ENCODE measurements at places on chromosomes 1 and 21.

- DNase-seq, result no peak
Measured at GRCh38 chr1:45403298-45403697, 63.1 kb upstream of the MUTYH start.

DNA sequence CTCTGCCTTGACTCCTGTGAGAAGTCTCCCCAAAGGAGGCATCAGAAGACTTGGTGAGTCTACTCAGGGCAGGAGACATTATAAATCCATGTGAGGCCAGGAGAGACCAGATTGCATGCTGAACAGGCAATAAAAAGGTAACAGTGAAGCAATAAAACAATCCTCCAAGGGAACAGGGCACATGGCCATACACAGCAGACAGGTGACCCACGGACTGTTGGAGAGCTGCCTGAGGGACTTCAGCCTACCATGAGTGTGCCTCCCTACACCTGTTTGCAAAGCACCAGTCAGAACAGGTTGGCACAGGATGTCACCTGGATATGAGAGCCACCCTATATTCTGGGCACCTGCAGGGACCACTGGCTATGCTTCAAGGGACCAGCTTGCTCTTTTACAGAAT is 67.6 kb downstream of the MAB21L3 start:
- no peak for DNase-seq

DNA sequence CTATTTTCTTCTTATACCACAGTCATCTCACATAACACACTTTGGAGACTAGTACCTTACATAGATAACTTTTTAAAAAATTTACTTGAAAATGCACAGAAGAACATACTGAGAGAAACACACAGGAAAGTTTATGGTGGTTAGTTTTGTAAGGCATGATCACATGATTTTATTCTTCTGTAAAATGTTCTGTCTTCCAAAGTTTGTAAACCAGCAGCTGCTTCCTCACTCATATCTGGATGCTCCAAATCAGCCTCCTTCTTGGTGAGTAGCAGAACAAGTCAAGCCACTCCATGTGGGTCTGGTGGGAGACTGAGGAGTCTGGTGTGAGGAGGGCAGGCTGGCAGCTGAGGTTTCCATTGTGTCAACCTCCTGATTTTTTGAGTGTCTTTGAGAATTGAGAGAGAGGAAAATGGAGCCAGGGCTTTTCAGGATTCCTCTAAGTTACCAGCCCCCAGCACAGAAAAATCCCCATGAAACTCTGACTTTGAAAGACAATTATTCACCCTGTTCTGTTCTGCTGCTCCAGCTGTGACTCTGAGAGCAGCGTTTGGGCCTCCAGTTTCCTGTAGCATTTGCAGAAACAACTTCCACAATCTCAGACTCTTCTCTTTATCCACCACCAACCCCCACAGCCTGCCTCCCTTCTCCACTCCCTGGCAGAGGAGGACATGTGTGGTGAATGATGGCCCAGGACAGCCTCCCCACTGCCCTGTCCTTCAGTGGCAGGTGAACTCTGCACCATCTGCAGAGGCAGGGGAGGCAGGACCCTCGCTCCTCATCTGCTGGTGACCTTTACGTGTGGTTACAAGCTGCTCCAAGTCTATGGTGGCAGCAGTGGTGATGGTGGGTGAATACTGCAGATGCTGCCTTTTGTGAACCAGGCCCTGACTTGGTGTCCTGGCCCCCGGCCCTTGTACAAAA is 82.3 kb downstream of the FCRL5 start:
- DNase-seq, result no peak

DNA sequence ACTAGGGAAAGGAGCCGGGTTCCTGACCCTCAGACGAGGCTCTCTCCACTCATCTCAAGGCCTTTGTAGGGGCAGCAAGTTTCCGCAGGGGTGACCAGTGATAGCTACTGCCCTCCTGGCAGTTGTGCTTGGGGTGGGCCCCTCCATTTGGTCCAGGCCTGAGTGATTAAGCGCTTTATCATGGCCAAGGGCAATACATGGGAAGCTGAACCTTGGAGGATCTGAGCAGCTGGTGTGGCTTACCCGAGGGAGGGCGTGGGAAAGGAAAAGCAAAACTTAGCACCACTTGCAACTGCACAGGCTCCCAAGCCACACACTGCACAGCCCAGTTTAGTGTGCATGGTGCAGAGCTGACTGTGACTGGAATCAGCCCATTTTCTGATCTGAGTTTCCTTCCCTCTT is 47.8 kb downstream of the GADD45A start:
- DNase-seq, result peak; percentile 85

GRCh38 chr1:44688760-44689446 is 14.4 kb downstream of the ARMH1 start:
- DNase-seq, result no peak

- DNase-seq, result no peak
Measured at GRCh38 chr21:40803101-40803500, 43.9 kb downstream of the DSCAM start.
